Bronchial epithelial cell (primary cell): ENCODE measurements at places on chromosomes 5 and 9.

DNA sequence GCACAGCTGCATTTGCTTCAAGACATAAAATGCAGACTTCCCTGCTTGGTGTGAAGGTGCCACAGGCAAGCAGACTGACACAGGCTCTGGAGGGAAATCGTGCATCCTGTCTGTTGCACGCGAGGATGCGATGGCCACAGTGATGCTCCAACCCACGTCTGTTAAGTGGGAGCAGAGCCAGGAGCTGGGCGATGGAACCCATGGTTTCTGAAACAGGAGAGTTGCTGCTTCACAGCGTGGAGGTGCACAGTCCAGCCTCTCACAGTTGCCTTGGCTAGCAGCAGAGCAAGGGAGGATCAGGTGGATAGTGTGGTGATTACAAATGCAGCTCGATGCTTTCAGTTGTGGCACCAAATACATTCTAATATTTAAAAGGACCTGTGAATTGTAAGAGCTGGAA is 108.8 kb downstream of the TENT4A start:
- DNase-seq = no peak

DNA sequence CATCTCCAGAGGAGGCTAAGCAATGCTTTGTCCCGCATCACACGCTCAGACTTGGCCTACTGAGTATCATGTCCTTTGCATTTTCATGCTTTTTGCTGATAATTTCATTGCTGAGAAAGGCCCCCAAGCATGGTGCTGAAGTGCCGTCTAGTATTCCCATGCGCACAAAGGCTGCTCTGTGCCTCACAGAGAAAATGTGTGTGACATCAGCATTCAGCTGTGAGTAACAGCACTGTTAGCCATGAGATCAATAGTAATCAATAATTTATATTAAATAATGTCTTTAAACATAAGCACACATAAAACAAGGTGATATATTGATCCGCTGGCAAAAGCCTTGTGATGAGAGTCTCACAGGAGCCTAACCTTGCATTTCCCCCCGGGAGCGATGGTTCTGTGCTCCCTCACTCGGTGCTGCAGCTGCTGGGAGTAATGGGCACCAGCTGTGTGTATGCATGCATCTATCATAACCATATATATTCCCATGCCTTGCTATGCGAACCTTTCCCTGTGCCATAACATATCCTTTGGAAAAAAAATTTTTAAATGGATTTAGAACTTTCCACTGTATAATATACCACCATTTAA is 50.4 kb upstream of the RNF130 start:
- DNase-seq = no peak

DNA sequence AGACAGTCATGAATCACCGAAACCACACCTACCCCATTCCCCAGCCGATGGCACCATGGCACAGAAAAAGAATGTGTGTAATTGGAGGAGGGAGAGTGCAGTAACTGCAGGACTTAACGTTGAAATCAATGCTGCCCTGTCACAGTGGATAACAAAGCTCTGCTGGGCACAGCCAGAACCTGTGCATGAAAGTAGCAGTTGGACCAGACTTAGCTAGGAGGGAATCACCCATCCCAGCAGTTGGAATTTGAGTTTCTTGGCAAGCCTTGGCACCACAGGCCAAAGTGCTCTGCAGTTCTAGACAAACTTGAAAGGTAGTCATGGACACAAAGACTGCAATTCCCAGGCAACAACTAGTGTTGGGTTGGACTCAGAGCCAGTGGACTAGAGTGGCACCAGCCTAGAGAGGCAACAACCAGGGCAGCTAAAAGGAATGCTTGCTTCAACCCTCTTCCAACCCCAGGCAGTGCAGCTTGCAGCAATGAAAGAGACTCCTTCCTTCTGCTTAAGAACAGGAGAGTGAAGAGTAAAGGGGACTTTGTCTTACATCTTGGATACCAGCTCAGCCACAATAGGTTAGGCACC is 19.1 kb downstream of the TMEM232 start:
- DNase-seq = no peak

DNA sequence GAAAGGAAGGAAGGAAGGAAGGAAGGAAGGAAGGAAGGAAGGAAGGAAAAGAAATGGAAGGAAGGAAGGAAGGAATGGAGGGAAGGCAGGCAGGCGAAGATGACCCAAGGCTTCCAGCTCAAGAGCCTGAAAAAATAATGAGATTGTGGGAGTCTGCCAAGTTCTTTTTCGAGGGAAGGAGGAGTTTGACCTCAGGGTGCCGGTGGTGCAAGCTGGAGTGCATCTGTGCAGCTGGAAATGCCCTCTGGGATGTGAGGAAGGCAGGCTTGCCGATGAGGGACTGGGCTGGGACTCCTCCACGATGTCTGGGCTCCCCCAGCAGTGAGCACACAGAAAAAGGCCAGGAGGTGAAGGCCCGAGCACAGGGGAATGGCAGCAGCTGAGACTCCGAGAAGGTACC is 154.9 kb upstream of the DAPK1 start:
- no peak for DNase-seq

GRCh38 chr5:13749766-13750165 is 194.7 kb downstream of the DNAH5 start:
- DNase-seq = no peak

GRCh38 chr9:134752471-134753168 is 111.0 kb downstream of the COL5A1 start:
- DNase-seq = no peak

- DNase-seq = no peak
Observed at GRCh38 chr5:152405145-152405544, at the start of gene NMUR2. TSS of gene NMUR2 (minus strand) at chr5:152405279. CDS start at chr5:152405113, 166 bp downstream.

DNA sequence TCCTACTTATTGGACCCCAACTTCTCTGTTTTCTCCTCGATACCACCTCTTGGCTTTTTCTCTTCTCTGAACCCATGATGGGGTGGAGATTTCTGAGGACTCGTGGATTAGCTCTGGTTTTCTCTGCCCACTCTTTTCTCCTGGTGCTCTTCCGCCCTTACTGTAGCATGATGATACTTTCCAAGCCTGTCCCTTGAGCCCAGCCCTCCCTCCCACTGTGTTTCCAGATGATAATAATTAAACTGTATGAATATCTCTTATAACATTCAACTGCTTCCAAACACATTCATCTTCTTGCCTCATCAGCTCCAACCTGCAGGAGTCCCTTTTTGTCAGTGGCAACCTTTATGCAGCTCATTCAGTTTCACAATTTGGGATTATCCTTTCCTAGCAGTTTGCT is 494.2 kb upstream of the KLF4 start:
- DNase-seq = no peak

- peak; percentile 27 for DNase-seq
Observed at GRCh38 chr9:126334721-126335621, 8.3 kb downstream of the MVB12B start.

GRCh38 chr9:92432972-92433548 is 8.8 kb upstream of the OMD start:
- no peak for DNase-seq

DNA sequence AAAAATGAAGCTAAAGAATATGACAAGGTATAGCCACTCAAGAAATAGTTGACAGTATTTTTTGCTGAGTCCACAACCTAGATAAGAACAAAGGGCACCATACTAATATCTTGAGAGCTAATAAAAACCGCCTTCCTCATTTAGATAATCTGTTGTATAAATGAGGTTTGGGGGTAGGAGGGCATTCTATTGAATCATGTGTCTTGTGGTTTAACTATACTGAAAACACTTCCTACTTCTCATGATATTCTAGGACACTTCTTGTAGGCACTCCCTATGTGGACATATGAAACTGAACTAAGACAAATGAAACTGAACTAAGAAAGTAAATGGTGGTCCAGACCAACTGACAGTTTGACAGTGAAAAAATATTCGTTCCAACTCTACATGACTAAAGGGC is 1268.5 kb upstream of the C9orf72 start:
- DNase-seq = no peak

GRCh38 chr5:56783261-56783660 is 32.1 kb upstream of the MAP3K1 start:
- DNase-seq = no peak

GRCh38 chr9:86263876-86264275 is 4.4 kb upstream of the C9orf153 start:
- DNase-seq = no peak

GRCh38 chr5:7250004-7250403 is 145.9 kb upstream of the ADCY2 start:
- no peak for DNase-seq

DNA sequence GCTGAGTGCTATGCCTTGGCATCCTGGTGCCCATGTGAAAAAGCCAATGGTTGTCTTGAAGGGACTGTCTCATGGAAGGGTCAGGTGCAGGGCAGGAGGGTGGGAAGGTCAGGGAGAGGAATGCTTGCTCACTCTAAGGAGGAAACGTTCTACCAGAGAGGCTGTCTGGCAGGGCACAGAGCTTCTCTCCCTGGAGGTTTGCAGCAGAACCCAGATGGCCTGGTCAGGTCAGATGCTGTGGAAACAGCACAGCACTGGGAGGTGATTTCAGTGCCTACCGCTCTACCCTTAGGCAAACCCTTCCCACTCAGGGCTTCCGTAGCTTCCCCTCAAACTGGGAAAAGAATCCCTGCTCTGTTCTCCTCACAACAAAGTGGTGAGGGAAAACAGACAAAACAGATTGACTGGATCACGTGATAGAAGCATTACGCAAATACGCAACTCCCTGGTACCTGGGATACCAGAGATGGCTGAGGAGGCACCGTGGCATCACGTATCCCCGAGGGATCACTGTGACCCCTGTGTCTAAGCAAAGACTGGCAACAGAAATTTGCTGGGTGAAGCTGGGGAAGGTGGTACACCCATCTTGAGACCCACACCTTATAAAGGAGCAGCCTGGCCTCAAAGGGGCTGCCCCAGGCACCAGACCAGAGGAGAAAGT is 3.9 kb upstream of the MGAT1 start:
- no peak for DNase-seq

- DNase-seq = no peak
Observed at GRCh38 chr5:87138091-87138805, 129.4 kb upstream of the RASA1 start.
